Thymus (tissue), 14 donors: ENCODE measurements at places on chromosomes 3 and 15. TPM values are rescaled to one million over a fixed set of nuclear protein-coding genes. Genes with fewer than 3 reads are reported as not detected.

DNA sequence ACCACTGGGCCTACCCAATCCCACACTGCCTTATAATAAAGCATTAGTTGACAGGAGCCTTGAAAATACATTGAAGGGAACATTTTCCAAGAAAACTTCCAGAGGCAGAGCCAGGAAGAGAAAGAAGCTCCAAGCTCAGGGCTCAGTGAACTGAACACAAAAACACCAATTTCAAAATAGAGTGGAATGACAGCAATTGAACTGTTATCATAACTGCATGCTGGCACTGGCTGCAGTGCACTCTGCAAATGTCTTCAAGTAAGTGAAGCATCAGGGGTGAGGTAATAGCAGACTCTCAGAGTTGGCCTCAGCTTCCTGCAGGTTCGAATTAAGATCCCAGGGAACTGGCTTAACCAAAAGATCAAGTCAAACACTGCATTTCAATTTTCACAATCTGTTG, 388.0 kb upstream of the WNT5A start:
- DNase-seq: no peak

DNA sequence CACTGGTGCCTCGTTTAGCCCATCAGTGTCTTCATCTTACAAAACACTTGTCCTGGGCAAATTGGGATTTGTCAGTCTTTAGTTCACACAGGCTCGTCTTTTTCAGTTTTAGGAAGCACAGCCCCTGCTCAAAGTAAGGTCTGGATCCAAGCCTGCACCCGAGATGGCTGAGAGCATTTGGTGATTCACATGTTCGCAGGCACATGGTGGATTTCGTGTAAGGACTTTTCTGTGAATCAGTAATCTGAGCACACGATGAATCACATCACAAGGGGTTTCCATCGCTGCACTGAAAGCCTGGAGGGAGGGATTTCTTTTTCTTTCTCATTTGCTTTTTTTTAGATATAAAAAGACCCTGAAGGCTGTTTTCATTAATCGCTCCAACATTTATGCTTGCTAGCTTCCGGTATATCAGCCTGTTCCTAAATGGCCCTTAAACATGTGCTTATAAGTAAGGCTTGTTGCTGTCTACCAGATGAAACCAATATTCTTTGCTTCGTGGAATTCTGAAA, 435.6 kb upstream of the ATP10A start:
- DNase-seq: no peak

The STAC gene
- total RNA-seq: 1.7 TPM

- DNase-seq: no peak
Measured at GRCh38 chr15:63344731-63345390, 36.8 kb downstream of the CA12 start.

GRCh38 chr3:188948281-188948996, 223.3 kb upstream of the TPRG1 start:
- DNase-seq: no peak

- no peak for DNase-seq
Measured at GRCh38 chr15:38176155-38176554, 76.5 kb upstream of the SPRED1 start.

The C3orf80 gene
- 0.05 TPM for total RNA-seq

GRCh38 chr3:4589475-4590097, 96.4 kb downstream of the ITPR1 start:
- no peak for DNase-seq

DNA sequence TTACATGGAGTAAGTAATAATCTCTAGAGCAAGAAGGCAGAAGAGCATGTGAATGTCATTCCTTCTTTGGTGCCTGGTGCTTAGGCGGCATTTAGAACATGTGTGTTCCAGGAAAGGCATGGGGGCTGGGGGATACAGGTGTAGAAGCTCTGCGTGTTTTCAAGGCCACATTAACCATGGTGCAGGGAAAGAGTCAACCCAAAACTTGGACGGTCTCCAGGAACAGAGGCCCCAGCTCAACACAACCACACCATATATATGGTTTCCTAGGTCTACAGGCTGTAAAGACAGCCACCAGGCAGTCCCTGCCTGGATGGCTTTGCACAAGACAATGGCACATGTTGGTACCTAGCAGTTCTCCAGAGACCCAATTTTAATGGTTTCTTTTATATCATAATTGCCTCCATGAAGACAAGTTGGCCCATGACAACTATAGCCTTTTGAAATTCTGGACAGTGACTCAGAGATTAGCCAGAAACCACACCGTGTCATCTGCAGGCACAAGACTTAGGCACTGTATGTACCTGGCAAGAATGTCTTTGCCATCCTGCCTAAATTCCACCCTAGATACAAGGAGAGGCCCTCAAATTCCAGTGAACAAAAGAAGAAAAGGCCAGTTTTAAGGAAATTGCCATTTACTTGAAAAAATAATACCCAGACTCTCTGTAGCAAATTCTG, 25.0 kb upstream of the DGKG start:
- no peak for DNase-seq
